LoVo (cell line): ENCODE measurements at places on chromosomes 5 and 9.

DNA sequence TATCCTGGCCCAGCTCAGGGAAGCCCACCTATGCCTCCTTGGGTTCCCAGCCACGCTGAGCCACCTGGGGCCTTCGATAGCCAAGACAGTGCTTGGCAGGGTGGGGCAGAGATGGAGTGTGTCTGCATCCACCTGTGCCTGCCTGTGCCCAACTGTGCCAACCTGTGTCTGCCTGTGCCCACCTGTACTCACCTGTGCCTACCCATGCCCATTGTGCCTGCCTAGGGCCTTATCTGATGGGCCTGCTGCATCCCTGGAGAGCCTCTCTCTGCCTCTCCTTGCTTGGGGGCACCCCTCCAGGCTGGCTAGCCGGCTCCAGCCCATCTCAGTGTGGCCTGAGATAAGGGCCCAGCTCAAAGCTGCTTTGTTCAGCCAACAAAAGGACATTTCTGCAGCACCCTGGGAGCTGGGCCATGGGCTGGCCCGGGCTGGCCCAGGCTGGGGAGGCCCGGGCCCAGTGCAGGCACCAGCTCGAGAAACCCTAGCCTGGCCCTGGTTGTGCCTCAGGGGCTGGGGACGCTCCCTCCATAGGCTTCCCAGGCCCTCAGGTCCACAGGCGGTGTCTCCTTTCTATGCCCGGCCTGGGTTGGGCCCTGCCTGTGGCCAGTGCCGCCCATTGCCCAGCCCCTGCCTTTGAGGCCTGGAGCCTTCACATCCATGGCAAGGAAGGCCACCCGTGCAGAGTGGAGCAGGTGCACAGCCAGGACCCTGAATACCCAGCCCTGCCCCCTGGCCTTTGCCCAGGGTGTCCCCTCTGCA, 37.3 kb upstream of the NOTCH1 start:
- DNase-seq: no peak

DNA sequence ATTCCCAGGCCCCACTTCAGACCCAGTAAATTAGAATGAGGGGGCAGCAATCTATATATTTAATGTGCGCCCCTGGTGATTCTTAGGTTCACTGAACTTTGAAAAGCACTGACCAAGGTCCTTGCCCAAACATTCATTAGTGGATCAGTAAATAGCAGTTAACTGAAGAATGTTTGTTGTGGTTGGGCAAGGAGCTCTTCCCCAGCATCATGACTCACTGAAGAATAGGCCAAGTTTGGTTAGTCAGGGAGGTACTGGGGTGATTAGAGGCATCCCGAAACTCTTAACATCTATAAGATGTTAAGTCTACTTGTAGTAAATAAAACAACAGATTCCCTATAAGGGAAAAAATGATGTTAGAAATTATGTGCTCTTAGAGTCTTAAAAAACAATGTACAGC, 833 bp upstream of the MROH2B start:
- no peak for DNase-seq

- no peak for DNase-seq
These were observed 11.0 kb downstream of the SPARC start for GRCh38 chr5:151675611-151676313.

DNA sequence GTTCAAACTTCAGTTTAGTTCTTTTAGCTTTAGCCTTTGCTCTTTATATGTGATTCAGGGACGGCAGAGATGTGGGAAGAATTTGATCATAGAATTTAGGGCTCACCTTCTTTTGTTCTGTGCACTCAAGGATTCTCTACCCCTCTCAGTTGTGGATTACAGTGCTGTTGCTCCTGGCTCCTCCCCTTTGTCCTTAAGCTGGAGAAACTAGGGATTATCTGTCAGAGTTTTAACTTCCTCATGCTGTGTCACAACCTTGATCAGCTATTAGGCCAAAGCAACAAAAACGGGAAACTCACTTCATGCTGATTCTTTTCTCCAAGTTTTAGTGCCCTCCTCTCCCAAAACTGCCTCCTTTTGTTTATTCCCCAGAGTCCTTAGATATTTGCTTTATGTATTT, 13.0 kb upstream of the PCDHAC2 start:
- no peak for DNase-seq

GRCh38 chr5:135042595-135042994, 8.6 kb upstream of the PITX1 start:
- DNase-seq: no peak

DNA sequence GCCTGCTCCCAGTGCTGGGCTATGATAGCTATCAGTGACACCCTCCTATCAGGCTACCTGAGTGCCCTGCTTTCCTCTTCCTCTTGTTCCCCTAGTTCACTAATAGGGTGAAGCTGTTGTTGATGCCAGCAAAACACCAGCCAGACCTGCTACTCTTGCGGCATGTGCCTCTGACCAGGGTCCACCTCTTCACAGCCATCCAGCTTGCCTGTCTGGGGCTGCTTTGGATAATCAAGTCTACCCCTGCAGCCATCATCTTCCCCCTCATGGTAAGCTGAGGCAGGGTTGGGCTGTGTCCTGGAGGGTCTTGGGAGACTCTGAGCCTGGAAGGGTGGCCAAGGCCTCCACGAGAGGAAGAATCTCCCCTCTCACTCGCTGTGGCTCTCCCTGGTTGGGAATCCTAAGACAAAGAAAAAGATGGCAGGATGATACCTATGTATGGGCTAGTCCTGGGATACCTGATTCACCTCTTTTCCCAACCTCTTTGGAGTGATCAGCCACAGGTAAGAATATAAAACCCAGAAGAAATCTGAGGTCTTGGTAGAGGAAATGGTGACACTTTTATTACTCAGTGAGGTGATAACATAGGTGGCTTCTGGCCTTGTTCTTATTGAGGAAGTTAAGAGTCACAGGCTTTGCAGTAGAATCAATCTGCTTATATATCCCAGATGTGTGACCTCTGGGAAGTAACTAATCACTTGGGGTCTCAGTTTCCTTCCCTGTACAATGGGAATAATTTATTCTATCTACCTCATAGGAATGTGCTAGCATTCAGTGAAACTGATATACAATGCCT, 11.6 kb downstream of the SLC4A9 start:
- no peak for DNase-seq

GRCh38 chr5:132428484-132429462, 59.3 kb downstream of the SLC22A5 start:
- peak; percentile 52 for DNase-seq

DNA sequence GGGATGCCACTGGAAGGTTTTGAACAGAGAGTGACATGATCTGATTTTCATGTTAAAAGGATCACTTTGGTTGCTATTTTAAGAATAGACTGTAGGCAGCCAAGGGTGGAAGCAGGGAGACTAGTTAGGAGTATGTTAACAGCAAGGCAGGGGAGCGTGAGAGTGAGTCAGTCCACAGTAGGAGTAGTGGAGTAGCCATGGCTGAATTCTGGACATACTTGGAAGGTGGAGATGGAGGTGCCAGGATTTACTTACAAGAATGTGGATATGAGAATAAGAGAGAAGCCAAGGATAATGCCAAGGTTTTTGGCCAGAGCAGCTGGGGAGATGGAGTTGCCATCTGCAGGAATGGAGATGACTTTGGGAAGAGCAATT, 118.8 kb downstream of the GALNT10 start:
- no peak for DNase-seq

GRCh38 chr9:35776018-35776417, 15.4 kb upstream of the NPR2 start:
- DNase-seq: no peak

- no peak for DNase-seq
These were observed 234.1 kb upstream of the ACTBL2 start for GRCh38 chr5:57716661-57717060.

DNA sequence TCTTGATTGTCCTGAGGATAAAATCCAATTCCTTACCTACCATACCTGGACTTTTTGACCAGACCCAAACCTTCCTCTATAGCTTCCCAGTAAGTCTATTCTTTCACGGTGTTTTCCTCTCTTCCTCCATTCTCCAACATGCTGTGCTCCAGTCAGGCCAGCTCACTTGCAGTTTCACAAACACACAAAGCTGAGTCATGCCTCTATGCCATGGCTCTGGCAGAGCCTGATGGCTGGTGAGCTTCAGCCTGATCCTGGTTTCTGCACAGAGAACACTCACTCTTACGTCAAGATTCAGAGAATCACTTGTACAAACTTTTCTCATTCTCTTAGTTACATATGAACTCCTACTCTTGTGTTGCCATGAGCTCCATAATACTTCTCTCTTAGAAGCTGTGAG, 27.7 kb upstream of the PAX5 start:
- DNase-seq: peak; percentile 9

DNA sequence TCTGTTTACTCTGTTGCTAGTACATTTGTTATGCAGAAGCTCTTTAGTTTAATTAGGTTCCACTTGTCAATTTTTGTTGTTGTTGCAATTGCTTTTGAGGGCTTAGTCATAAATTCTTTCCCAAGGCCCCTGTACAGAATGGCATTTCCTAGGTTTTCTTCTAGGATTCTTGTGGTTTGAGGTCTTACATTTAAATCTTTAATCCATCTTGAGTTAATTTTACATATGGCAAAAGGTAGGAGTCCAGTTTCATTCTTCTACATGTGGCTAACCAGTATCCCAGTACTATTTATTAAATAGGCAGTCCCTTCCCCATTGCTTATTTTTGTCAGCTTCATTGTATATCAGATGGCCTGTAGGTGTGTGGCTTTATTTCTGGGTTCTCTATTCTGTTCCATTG, 792.4 kb downstream of the PTPRD start:
- DNase-seq: no peak

DNA sequence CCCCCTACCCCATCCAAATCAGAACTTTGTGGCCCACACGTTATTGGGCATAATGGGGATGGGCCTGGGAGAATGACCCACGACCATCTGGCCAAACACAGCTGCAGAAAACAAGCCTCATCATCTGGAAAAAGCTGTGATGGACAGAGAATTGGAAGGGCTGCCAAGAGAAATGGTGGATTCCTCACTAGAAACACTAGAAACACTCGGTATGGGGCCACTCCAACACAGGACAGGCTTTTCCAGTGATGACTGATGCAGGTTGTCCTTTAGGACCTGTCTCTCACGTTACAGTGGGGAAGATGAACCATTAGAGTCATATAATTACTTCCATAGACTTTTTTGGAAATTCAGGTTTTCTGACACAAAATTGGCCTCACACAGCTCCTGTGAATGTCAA, 172.4 kb upstream of the TARS1 start:
- DNase-seq: no peak

DNA sequence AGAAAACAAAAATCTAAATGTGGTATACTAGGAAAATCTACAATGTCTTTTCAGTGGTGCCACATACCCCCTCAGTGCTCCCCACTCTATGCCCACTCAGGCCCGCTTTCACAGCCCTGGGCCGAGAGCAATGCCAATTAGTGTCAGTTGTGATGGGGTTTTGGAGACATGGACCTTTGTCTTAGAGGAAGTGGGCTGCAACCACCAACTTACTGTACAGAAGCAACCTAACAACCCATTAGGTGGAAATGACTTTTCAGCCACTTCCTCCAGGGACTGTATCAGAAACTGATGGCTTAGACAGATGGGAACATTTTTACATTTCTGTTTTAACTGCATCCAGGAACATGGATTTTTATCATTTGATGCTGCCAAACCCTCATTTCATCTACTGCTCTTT, 268.0 kb downstream of the BNC2 start:
- DNase-seq: no peak

DNA sequence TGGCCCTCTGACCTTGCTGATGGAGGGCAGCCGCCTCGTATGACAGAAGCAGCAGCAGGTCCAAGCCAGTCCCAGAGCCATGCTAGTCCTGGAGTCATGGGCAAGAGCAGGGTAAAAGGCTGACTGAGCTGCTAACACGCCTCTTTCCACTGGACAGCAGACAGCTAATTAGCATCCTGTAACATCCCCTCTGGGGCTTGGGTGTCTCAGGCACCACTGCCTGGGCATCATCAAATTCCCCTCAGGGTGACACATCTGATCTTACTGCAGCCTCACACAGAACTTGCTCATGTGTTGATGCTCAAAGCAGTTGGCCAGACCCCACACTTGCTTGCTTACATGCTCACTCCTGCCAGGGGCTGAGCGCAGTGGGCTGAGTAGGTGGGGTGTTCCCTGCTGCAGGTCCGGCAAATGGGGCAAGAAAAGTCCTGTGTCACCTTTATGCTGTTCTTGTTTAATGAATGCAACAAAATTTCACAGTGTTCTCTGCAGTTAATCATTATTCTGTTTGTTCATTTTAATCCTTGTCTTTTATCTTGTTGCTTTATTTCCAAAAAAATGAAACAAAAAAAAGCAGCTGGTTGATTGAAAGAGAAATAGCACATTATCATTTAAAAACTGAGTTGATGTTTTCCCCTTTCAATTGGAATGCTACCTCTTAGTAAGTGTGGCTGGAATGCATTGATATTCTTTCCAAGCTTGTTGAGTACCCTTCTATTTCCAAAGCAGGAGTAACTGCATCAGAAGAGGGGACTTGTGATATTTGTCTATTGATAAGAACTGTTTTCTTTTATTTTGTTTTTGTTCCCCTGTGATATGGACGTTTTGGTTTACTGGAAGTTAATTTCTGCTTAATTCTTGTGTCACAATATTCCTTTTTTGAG, 254.1 kb downstream of the CDH18 start:
- DNase-seq: no peak

GRCh38 chr5:40346901-40347300, 332.8 kb upstream of the PTGER4 start:
- DNase-seq: no peak

DNA sequence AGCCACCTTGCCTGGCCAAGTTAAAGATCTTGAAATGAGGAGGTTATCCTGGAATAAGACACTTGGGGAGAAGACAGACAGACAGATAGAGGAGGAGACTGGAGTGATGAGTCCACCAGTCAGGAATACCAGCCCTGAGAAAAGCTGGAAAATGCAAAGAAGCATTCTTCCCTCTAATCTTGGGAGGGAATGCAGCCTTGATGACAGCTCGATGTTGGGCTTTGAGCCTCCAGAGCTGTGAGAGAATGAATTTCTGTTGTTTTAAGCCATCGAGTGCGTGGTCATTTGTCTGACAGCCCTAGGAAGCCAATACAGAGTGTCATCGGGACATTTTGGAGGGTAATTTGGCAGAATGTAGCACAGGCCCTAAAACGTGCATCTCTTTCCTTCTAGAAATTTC, 199.1 kb upstream of the IER5L start:
- DNase-seq: no peak

- no peak for DNase-seq
These were observed 277.8 kb upstream of the FTMT start for GRCh38 chr5:121573721-121574382.

GRCh38 chr5:92775711-92776615, 805.1 kb downstream of the NR2F1-AS1 start:
- DNase-seq: no peak

- no peak for DNase-seq
These were observed 30.2 kb upstream of the PTGER4 start for GRCh38 chr5:40649463-40650030.

- no peak for DNase-seq
These were observed 53.9 kb upstream of the EFNA5 start for GRCh38 chr5:107724642-107725041.

GRCh38 chr5:147956842-147957223, 50.5 kb upstream of the C5orf46 start:
- no peak for DNase-seq
